ENCODE measurements at places on chromosomes 7 and 10.

- DNase-seq = no peak
Measured at GRCh38 chr10:74910241-74910975, 84.0 kb downstream of the KAT6B start.

- no peak for DNase-seq
Measured at GRCh38 chr10:129049501-129049900, 417.5 kb upstream of the MGMT start.

- DNase-seq = no peak
Measured at GRCh38 chr7:131250331-131250730, 77.3 kb upstream of the MKLN1 start.

GRCh38 chr10:3069876-3070275 is 2.5 kb downstream of the PFKP start:
- no peak for DNase-seq

- no peak for DNase-seq
Measured at GRCh38 chr7:144407266-144407931, 3.9 kb upstream of the NOBOX start.

- no peak for DNase-seq
Measured at GRCh38 chr10:48187713-48188485, 86.6 kb downstream of the FRMPD2 start.

DNA sequence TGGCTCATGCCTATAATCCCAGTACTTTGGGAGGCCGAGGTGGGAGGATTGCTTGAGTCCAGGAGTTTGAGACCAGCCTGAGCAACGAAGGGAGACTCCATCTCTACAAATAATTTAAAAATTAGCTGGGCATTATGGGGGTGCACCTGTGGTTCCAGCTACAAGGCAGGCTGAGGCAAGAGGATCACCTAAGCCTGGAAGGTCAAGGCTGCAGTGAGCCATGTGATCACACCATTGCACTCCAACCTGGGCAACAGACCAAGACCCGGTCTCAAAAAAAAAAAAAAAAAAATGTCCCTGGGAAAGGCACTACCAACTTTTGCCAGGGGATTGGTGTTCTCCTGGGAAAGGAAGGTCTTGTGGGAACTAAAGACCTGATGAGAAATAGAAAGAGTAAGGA is 134.2 kb upstream of the AUTS2 start:
- DNase-seq = no peak

GRCh38 chr10:93622942-93623341 is 10.6 kb downstream of the PDE6C start:
- DNase-seq = no peak

GRCh38 chr7:159125955-159126270 is 18.8 kb downstream of the VIPR2 start:
- no peak for DNase-seq

DNA sequence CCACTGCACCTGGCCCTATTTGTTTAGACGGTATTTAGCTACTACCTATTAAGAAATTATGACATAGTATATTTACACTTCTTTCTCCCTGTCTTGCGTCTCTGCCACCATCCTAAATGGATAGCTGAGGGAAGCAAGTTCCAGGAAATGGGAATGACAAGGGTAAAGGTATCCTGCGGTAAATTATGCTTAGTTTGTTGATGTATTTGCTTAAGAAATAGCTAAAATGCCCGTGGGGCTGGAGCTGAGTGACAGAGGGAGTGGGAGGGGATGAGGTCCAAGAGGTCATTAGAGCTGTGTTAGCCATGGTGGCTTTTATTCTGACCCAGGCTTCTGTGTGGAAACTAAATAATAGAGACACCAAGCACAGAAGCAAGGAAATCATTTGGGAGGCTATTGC is 29.0 kb upstream of the UBE2D1 start:
- DNase-seq = no peak

- DNase-seq = no peak
Measured at GRCh38 chr7:47734949-47735291, 153.0 kb upstream of the TNS3 start.

GRCh38 chr7:20791538-20792434 is 5.1 kb upstream of the SP8 start:
- no peak for DNase-seq

GRCh38 chr10:132891368-132891767 is 51.0 kb downstream of the CFAP46 start:
- no peak for DNase-seq

DNA sequence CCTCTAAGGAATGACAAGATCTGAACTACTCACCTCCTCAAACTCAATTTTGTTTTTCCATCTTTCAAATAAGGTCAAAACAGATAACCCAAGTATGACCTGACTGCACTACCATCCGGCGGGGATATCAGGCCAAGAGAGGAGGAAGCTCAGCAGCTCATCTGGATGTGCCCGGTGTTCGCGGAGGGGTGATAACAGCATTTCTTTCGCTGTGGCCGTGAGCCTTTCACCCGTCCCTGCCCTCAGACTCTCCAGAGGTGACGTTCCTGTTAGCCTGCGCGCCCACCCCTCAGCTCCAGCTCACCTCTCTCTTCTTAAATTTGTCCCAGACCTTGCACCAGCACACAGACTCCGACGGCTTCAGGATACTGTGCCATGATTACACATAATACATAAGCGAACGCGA is 526 bp downstream of the ZNF248 start:
- DNase-seq = no peak

GRCh38 chr7:516606-517456 is 2.8 kb downstream of the PDGFA start:
- DNase-seq = no peak

- no peak for DNase-seq
Measured at GRCh38 chr10:75852851-75853484, 421.5 kb downstream of the LRMDA start.

- no peak for DNase-seq
Measured at GRCh38 chr7:74657692-74658177, at the start of gene GTF2I. TSS of gene GTF2I (plus strand) at chr7:74657718. CDS start at chr7:74689129, 31,411 bp downstream.

DNA sequence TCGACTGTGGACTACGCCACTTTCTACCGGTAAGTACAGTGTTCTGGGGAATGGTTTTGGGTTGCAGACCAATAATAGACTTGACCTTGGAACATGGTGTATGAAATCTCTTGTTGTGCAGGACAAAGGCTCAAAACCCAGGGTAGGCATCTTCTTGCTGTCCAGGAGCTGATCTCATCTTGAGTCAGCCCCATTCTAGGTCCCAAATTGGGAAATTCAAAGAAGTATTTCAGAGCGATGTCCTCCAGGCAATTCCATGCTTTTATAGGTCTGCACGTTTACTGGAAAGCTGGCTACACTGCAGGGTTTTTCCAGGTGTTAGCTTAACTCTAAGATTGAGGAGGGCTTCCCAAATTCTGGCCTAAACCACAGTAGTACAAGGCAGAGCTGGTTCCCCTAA is 180.7 kb downstream of the BMPER start:
- DNase-seq = no peak

All from activated CD4-positive, alpha-beta T cell treated with anti-CD3 and anti-CD28 coated beads for 24 hours (primary cell).